Activated CD8-positive, alpha-beta memory T cell treated with anti-CD3 and anti-CD28 coated beads for 24 hours (primary cell): ENCODE measurements at places on chromosomes 2 and 18.

DNA sequence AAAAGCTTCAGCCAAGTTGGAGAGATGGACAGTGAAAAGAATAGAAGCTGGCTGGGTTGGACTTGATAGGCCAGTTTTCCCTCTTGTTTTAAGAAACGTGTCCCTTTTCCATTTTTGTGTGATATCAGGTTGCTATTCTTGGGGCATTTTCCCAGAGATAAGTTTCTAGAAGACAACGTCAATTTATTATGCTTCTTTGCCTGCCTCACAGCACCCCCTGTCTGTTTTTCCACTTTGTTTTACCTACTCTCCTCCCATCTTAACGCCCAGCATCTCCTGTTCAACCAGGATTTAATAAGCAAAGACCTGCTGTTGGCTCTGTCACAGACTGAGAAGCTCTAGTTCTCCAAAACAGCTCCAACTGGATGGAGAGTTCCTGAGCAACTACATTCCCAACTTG is 317.8 kb upstream of the ZNF521 start:
- DNase-seq: no peak

- DNase-seq: no peak
Measured at GRCh38 chr18:10497206-10497749, 28.5 kb upstream of the NAPG start.

DNA sequence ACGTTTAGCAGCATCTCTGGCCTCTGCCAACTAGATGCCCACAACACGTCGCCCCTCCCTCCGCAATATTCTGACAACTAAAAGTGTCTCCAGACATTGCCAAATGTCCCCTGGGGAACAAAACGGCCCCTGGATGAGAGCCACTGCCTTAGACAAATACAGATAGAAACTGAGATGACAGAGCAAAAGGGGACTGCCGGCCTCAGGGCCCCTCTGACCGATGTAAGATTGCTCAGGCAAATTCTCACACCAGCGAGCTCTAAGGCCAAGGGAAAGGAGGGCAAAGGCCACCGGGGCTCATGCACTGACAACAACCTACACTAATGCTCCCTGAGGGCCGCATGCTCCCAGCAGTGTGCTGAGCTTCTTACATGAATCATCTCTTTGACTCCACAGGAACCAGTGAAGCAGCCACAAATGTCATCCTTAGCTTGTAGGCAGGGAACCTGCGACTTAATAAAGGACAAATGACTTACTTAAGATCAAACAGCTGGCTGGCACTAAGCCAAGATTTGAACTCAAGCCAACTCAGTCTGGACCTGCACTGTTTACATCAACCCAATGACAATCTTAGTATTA is 228.5 kb downstream of the TTC32 start:
- no peak for DNase-seq

GRCh38 chr2:186732843-186733242 is 39.0 kb downstream of the FAM171B start:
- DNase-seq: no peak

- no peak for DNase-seq
Measured at GRCh38 chr2:26675651-26676255, 16.8 kb upstream of the KCNK3 start.

GRCh38 chr2:149906886-149907285 is 319.3 kb upstream of the MMADHC start:
- no peak for DNase-seq

- no peak for DNase-seq
Measured at GRCh38 chr2:84550916-84551315, 34.6 kb downstream of the DNAH6 start.

- no peak for DNase-seq
Measured at GRCh38 chr2:191545361-191545760, 132.6 kb upstream of the NABP1 start.

DNA sequence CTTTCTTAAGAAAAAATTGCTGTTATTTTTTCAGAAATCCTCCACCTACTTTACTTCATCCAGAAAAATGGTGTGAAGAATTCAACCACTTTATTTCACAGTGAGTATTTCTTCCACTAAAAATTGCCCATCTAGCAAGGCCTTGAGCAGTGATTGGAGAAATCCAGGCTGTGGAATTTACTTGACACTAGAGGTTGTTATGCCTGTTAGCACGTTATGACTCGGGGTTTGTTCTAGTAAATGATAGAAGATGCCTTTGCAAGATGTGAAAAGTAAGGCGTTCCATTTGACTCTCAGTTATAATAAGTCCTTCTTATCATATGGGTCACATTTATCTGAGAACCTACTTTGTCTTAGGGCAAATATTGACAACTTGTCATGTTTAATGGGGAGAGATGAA is 157.4 kb downstream of the MYO3B start:
- no peak for DNase-seq

DNA sequence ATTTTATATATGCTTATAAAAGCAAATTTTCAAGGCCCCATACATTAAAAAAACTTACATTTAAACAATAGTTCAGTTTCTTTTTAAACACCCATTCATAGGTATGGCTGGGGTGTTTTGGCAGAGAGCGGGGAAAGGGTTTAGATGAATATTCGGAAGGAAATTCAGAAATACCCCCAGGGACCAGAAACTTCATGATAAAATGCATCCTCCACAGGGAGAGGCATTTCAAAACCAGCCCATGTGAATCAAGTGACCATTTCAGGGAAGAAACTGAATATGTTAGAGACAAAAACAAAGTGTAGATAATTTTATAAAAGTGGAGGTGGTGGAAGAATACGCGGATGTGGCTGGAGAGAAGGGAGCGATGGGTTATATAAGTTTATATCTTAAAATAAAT is 327.1 kb downstream of the TGIF1 start:
- no peak for DNase-seq

- no peak for DNase-seq
Measured at GRCh38 chr2:223642506-223642905, 40.3 kb upstream of the SCG2 start.

- no peak for DNase-seq
Measured at GRCh38 chr2:169106134-169106533, 36.8 kb downstream of the DHRS9 start.
